ENCODE measurements at places on chromosomes 3 and 15.

DNA sequence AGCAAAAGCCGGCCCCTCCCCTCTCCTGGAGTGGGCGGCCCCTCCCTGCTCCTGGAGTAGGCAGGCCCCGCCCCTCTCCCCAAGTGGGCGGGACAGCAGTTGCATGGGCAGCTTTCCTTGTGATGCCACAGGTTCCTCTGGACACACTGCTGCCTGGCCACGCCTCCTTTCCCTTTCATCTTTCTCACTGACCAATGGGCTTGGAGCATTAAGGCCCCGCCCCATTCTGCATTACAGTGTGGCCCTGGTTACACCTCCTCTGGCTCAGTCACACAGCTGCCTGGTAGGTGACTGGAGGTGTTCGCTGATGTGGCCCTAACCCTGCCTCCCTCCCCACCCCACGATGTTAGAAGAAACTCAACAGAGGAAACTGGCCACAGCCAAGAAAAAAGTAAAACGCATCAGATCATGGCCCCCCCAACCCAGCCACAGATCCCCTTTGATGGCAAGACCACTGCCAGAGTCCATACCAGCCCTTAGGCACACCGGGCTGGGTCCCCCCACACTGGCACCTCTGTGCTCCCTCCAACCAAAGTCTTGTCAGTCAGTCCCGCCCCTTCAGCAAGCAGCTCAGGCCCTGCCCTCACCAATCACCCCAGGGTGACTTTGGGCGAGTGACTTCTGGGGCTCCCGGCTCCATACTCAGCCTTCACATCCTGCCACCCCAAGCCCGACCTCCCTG is 84.3 kb downstream of the ADAMTS7 start:
- DNase-seq: no peak

DNA sequence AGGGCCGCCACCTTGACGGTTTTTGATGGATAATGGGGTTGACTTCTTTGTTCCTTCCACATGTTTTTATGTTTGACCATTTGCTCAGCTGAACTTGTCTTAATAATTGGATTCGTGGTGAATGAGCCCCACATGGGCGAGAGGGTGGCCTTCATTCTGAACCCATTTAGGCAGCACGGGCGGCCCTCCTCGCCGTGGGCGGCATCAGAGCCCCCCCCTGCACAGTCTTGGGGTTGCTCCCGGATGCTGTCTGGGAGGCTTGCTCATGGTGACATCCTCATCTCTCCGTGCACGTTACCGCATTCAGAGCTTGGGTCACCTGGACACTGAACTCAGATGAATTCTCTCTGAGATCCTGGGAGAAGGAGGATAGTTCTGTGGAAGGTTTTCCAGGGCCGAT is 172.3 kb upstream of the OSBPL11 start:
- no peak for DNase-seq

DNA sequence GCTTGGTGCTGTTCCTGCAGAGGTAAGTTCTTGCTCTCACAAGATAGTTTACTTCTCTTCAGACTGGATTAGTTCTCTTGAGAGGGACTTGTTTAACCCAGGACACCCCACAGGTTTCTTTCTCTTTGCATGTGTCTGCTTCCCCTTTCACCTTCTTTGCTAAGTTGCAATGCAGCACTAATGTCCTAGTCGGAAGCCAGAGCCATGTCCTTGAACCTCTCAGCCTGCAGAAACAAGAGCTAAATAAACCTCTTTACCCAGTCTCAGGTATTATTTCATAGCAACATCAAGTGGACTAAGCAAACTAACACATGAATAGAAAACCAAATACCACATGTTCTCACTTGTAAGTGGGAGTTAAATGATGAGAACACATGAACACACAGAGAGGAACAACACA is 915.2 kb downstream of the NSUN3 start:
- DNase-seq: no peak

- DNase-seq: no peak
These were observed 98.0 kb downstream of the CHL1 start for GRCh38 chr3:294581-294980.

DNA sequence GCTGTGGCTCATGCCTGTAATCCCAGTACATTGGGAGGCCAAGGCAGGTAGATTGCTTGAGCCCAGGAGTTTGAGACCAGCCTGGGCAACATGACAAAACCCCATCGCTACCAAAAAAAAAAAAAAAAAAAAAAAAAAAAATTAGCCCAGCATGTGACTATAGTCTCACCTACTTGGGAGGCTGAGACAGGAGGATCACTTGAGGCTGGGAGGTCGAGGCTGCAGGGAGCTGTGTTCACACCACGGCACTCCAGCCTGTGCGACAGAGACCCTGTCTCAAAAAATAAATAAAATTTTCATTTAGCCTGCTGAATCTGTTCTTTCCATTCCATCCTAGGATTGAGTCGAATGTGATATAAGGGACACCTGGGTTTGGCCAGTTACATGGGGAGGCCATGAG is 14.6 kb upstream of the PRICKLE2 start:
- no peak for DNase-seq

DNA sequence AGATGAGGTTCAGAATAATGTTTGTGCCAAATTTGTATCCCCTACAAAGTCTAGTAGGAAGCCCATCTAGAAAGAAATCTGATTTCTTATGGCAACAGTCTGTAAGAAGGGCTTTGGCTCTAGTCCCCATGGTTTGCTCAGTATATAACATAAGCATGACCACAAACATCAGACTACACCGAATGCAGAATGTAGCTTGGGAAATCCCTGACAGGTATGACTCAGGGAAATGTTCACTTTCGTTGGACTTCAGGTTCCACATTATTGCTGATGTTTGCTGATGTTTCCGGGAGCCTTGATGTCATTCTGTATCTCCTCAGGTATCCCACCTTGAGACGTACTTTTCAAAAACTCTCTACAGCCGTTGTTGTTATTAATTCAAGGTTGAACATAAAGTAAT is 304.4 kb upstream of the TGFBR2 start:
- no peak for DNase-seq

GRCh38 chr3:72050048-72050632 is 265.2 kb upstream of the PROK2 start:
- no peak for DNase-seq

DNA sequence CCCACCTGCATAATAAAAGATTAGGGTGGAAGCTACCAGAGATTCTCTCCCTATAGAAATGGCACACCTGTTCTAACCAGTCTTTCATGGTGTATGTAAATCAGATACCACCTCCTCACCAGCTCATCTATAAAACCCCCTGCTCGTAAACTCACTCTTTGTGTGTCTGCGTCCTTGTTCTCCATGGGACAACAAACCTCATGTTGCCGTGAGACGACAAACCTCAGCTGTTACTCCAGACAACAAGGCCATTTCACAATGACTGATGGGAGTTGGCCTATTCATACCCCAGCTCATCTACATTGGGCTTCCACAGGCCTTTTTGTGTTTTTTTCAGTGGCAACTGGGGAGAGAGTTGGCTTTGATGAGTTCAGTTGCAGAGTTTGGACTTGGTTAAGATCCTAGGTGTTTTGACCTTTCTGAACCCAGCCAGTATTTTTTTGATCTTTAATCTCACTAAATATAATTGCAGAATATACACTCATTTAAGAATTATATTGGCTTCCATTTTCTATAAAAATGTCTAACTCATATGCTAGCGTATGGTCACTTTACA is 96.6 kb upstream of the LRIG1 start:
- DNase-seq: no peak

DNA sequence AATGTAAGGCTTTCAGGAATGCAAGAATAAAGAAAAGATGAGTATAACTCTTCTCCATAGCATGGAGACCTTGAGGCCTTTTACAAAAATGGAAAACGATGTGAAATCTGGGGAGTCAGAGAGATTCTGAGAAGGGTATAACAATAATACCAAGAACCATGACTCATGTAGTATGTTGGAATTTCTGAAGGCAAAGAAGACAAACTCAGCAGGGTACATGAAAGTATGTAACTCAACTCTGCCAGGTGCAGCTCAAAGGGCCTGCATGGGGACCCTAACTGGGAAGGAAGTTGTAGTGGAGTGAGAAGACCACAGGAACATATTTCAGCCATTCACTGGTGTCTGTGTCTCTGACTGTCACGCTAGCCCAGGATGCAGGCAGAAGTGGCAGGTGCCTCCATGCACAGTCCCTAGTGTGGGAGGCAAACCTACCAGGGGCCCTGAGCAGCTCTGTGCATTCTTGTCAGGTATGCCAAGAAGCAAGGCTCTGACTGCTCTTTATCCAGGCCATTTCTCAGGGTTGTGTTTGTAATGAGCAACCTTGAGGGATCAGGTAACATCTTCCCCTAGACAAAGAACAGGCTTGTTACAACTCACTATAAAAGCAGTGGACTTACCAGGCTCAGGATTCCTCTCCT is 57.2 kb downstream of the GPR156 start:
- DNase-seq: no peak

- no peak for DNase-seq
These were observed at the start of gene TEX55 for GRCh38 chr3:119145500-119146167. Gene TEX55, plus strand, starts transcription at chr3:119146165. Its CDS starts 25 bp downstream, at chr3:119146190.

DNA sequence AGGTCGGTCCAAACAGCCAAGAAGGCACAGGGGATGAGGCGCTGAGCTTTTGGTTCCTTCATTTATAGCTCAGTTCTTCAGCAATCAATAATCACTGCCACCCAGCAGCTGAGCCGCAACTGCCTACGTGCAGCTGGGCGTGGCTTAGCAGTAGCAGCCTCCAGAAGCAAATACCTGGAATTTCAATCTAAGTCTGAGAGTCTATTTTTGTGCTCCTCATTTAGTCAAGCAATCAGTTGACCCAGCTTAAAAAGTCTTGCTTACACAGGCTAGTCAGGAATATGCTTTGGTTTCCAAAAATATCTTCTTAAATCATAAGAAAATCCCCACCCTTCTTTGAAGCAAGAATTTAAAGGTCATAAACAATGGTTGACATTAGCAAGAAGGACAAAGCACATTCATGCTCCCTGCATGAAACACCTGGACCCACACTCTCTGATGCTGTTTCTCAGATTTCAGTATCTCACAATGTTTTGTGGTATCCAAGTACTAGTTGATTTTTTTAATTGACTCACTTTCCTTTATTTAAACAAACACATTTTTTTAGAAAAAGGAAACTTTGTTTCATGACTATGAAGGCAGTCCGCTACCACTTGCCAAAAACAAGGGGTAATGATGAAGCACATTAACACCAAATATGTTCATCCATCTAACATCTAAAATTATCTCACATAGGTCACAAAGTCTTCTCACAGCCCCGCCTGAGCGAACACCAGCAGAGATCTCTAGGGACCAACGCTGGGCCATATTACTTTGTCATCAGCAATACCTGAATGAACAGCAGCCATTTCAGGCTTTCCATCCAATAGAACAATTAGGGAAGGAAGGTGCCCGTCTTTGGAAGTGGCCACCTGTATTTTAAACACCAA is 106.1 kb downstream of the OXNAD1 start:
- no peak for DNase-seq

DNA sequence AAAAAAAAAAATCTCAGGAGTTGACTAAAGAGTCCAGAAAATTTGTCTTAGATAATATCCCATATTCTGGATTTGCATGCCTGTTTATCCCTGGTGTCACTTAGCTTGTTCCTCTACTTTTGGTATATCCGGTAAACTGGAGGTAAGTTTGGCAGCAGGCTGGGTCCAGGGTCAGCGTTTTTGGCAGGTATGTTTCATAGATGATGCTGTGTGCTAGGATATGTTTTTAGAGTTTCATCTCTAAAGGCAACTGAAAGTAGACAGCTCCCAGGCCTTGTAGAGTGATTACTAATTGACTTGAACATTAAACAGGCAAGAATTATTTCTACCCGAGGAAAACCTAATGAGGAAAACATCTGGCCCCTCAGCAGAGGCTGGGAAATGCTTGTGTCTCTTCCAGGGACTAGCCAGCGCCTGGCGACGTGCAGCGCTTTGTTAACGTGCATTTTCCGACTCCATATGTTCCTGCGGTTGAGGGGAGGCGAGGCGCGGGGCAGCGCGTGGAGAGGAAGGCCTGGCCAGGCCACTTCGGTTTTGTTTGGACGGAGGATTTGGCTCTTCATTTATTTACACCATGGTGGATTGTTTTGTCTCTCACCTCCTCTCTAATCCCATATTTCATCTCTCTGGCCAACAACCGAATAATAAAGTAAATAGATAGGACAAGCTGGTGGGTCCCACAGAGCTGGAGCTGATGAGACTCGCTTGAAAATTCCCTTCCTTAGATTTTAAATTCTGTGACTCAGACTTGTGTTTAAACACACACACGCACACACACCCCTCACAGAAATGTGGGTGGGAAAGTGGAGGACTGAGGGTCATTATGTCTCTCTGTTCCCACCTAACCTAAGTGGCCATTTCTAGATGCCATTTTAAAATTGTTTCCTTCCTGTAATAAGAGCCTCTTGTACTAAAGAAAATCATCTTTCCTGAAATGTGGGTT is 65.3 kb downstream of the ASB7 start:
- DNase-seq: no peak

DNA sequence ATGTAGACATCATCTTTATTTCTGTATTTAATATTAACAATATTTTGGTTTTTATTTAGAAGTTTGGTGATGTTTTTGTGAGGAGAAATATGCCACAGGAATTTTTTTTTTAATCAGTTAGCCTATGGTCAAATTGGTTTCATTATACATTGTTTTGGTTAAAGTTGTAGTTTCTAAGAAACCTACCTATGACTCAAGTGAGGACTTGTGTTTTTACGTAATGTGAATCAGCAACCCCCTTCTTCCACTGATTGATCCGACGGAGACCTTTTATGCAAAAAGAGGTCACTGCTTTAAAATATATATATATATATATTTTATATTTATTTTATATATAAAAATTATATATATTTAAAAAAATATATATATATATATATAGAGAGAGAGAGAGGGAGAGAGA is 698.1 kb downstream of the FHIT start:
- DNase-seq: no peak

GRCh38 chr3:142019794-142020320 is 129.5 kb downstream of the TFDP2 start:
- DNase-seq: no peak

GRCh38 chr3:64686446-64686908 is 1.3 kb downstream of the ADAMTS9 start:
- no peak for DNase-seq

DNA sequence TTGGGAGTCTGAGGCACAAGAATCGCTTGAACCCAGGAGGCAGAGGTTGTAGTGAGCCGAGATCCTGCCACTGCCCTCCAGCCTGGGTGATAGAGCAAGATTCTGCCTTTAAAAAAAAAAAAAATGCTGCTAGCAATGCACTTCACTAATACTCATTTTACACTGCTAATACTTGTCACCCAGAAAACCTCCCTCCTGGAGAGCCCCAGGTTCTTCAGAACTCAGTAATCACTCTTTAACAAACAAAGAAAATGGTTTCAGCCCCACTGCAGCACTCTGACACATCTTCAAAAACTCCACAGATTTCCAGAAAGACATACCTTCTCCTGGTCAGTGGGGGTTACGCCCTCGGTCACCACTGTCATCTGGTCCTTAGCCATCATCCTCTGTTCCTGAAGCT is 366.7 kb downstream of the SHQ1 start:
- DNase-seq: no peak
